ENCODE measurements at places on chromosomes 13 and 19. TPM values are rescaled to one million over a fixed set of nuclear protein-coding genes. Genes with fewer than 3 reads are reported as not detected.

DNA sequence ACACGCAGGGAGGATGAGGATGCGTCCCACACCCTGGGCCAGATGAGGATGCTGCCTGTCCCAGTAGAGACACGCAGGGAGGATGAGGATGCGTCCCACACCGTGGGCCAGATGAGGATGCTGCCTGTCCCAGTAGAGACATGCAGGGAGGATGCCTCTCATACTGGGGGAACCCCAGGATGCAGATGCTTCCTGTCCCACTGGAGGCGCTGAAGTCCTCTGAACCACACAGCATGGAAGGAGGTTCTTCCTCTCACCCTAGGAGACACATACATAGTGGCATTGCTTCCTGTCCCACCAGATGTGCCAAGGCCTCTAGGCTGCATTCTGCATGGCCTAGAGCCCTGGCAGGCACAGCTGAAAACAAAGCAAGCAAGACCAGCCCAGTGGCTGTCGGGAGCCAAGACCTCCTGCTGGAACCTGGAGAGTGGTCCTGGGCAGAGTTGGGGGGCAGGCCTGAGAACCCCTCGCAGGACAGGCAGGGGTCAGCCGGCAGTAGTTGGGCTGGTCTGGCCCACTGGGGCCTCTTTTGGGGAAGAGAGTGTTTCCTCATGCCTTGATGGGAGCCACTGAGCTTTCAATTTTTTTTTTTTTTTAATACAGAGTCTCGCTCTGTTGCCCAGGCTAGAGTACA lies 4.3 kb downstream of the HPN start:
- peaks cover 3% of the 10 kb centered on the region for H3K4me1 ChIP-seq
- peaks cover 35% of the 10 kb centered on the region for H3K27me3 ChIP-seq
- DNase-seq = peak; percentile 36
- H3K27ac ChIP-seq = no peak overlapping the region
- H3K4me3 ChIP-seq = no peak overlapping the region

GRCh38 chr13:108463340-108463739 lies 166.1 kb upstream of the MYO16 start:
- no peaks in the 10 kb centered on the region for H3K4me1 ChIP-seq
- H3K27ac ChIP-seq = no peak overlapping the region
- H3K36me3 ChIP-seq = no peaks in the 10 kb centered on the region
- no peak for DNase-seq
- no peak overlapping the region for H3K4me3 ChIP-seq
- no peaks in the 10 kb centered on the region for H3K27me3 ChIP-seq

Gene SHFL
- total RNA-seq = 109 TPM

Gene IGLON5
- not detected for total RNA-seq

Gene LIM2
- total RNA-seq = not detected

GRCh38 chr13:30410705-30411125 lies 11.6 kb upstream of the UBE2L5 start:
- DNase-seq = no peak
- no peak overlapping the region for H3K27ac ChIP-seq
- H3K36me3 ChIP-seq = no peaks in the 10 kb centered on the region
- H3K27me3 ChIP-seq = no peaks in the 10 kb centered on the region
- H3K4me3 ChIP-seq = no peak overlapping the region

GRCh38 chr13:79413521-79413920 lies 7.5 kb upstream of the RBM26 start:
- H3K27ac ChIP-seq = no peak overlapping the region
- H3K4me1 ChIP-seq = no peaks in the 10 kb centered on the region
- H3K27me3 ChIP-seq = no peaks in the 10 kb centered on the region
- no peak for DNase-seq
- no peak overlapping the region for H3K4me3 ChIP-seq

DNA sequence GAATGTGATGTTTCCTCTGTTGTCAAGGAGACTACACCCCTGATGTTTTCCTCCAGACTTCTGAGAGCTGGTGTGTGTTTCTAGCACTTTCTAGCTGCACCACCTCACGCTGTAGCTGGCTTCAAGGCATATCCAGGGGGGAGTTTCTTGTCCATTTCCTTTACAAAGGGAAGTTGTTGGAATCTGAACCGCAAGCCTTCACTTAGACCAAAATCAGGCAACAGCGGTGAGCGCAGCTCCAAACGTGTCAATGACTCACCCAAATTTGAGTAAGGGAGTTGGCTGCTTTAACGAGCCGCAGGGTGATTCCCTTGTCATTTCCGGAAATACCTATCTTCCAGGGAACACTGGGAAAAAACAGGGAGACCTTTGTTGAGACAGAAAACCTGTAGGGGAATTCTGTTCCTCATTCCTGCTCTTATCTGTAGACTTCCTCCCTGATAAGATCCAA lies 2.5 kb downstream of the LDLR start:
- peaks cover 78% of the 10 kb centered on the region for H3K4me1 ChIP-seq
- H3K27me3 ChIP-seq = no peaks in the 10 kb centered on the region
- peak; percentile 37 for DNase-seq
- H3K27ac ChIP-seq = peak overlapping the region; percentile 99
